ENCODE measurements at places on chromosomes 4 and X.

DNA sequence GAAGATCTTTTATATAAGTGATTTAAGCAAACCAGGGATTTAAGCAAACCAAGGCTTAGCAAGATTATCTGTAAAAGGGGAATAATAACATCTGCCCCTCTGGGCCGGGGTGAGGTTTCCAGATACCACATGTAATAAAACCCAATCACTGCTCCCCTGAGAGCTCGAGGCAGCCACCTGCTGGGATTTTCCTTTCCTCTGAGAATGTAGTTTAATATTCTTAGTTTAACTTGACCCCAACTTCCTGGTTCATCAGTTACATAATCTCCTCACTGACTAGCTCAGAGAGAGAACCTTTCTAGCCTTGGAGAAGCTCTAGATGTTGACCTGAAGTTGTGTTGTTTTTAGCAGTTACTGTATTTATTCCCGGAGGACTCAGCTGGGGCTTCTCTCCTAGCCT lies 322.4 kb downstream of the ARHGAP10 start:
- DNase-seq = no peak

DNA sequence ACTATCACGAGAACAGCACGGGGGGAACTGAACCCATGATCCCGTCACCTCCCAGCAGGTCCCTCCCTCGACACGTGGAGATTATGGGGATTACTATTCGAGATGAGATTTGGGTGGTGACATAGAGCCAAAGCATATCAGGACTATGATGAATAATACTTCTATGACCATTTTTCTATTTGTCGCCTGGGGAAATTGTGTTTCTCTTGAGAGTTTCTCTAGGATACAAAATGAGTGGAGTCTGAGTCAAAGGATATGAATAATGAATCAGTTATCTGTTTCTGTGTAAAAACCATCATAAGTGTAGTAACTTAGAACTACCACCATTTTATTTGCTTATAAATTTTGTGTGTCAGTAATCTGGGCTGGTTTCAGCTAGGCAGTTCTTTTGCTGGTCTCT lies 533.0 kb upstream of the ARX start:
- no peak for DNase-seq

DNA sequence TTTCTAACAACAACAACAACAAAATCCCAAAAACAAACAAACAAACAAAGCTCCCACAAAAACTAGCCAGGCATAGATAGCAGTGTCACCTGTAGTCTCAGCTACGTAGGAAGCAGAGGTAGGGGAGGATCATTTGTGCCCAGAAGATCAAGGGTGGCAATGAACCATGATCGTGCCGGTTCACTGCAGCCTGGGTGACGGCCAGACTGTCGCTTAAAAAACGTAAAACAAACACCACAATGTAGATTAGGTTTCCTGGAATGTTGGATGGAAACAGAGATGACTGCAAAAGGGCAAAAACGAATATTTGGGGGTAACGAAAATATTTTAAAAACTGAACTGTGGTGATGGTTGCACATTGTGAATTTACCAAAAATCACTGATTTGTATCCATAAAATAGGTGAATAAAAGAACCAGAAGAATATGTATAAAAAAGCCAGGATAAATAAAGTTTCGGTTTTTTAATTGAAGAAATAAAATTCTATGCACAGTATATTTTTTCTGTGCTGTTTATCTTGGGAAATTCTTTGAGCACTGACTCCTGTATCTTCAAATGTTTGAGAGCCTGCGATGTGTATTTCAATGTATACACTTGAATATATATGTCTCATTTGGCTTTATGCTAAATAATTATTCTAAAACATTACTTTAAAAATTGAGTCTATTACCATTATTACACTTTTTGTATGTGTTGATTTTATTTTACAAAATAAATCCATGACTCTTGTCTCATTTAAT lies 1477.0 kb downstream of the PCDH7 start:
- no peak for DNase-seq

GRCh38 chr4:181933471-181933870 lies 309.7 kb upstream of the TENM3 start:
- DNase-seq = no peak

DNA sequence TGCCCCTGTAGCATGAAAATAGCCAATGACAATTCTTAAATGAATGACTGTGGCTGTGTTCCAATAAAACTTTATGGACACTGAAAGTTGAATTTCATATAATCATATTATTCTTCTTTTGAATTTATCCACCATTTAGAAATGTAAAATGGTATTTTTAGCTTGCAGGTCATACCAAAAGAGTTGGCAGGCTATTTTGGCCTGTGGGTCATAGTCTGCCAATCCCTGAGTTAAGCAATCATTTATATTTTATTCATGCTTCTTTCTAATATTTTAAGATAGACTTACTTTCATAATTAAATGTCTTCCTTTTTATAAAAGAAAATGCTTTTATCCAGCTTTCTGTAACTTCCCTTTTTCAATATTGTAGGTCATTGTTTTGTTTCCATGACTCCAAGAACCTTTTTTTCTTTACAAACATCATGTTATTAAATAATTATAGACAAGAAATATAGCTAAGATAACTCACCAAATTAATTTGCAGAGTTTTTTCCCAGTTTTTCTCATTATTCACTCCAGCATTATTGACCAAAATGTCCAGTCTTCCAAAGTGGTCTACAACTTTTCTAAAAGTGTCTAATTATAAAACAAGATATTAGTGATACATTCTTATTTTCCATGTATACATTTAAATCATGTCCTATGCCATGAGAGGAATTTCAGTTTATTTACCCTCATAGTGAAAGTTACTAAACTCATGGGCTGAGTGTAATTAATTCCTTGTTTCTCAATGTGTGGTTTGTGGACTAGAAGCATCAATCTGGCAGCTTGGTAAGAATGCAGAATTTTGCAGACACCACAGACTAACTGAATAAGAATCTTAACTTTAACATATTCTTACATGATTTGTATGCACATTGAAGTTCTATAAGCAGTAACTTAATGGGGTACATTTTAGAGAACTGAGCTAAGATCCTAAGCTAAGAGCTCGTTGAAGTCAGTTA lies 4.5 kb downstream of the HPGD start:
- DNase-seq = no peak

DNA sequence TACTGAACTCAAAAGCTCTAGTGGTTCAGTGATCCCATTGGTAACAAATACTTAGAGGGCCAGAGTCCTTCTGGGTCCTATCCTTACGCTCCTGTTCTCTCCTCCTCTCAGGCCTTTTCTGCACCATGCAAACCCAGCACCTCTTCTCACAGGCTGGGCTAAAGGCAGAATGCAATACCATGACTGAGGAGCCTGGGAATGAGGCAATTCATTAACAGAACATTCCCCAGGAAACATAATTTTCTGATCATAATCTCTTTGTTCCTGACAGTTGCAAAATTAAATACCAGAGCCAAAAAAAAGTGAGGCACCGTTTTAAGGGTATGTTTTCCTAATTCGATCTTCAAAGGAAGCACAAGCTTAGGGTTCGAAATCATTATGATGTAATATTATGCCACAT lies 9.0 kb downstream of the SORBS2 start:
- no peak for DNase-seq

DNA sequence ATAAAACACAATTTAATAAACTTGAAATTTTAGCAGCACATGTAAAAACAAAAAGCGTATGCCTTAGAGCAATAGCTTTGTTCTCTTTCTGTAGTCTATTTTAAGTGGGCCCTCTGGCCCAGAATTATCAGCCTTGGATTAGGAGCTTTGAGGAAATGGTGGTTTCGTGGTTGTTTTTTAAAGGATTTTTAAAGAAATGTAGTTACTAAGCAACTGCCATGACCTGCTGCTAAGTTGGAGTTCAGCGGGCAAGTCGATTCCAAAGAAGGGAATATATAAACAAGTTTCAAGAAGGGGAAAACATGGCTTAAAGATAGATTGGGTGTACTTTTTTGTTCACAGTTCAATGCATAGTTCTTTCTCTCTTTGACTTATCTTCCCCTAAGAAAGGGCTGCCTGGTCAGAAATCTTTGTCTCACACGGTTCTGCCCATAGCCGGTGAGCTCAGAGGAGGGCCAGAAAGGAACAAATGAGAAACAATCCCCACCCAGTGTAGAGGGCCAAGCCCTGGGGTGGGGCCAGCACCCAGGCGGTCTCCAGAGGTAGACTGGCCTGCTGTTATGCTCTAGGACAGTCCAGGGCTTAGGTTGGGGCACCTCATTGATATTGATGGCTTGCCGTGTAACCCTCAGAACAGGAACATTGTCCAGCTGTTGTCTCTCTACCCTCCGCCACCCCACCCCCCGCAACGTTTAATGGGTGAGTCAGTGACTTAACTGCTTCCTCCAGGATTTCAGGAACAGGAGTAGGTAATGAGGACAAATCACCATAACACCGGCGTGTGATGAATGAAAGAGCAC lies 32.5 kb downstream of the DLG3 start:
- DNase-seq = no peak

- DNase-seq = no peak
Measured at GRCh38 chrX:4710618-4711433, 997.4 kb upstream of the PRKX start.

- peak; percentile 60 for DNase-seq
Measured at GRCh38 chr4:123415977-123416376, 19.4 kb downstream of the SPRY1 start.

DNA sequence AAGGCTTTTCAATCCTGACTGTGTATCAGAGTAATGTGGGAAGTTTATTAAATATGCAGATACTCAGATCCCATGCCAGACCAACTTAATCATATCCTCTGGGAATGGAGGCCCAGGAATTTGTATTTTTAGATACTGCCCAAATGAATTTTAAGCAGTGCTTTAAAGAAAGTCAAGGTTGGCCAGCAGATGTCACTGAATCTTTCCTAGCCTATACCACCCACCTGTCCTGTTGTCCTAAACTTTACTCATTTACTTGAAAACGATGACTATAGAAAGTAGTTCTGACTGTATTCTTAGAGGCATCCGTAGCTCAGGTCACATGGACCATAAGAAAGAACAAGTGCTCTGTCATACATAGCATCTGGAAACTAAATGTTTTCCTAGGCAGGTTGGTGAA lies 79.9 kb downstream of the AMOT start:
- DNase-seq = no peak

DNA sequence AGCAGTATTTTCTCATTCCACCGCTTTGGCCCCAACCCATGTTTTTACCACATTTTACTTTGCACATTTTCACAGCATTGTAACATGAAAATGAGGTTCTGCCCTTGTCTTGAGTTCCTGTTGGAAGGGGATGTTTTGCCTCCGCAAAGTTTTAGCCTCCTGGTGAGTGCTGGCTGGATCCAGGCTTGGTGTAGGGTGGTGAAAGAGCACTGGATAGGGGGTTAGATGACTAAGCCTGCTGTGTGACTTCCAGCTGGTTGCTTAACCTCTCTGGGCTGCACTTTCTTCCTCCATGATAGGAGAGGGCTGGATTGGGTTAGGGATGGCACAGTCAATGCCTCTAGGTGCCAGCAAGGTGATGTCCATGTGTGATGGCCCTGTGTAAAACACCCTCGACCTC lies 28.9 kb downstream of the CYTL1 start:
- no peak for DNase-seq
